Putamen (tissue), 1 donor: ENCODE measurements at places on chromosomes 7 and 10.

- no peak for DNase-seq
These were observed 256.1 kb downstream of the INHBA start for GRCh38 chr7:41446606-41447449.

- DNase-seq: no peak
These were observed 160.8 kb downstream of the PFKFB3 start for GRCh38 chr10:6363511-6363910.

DNA sequence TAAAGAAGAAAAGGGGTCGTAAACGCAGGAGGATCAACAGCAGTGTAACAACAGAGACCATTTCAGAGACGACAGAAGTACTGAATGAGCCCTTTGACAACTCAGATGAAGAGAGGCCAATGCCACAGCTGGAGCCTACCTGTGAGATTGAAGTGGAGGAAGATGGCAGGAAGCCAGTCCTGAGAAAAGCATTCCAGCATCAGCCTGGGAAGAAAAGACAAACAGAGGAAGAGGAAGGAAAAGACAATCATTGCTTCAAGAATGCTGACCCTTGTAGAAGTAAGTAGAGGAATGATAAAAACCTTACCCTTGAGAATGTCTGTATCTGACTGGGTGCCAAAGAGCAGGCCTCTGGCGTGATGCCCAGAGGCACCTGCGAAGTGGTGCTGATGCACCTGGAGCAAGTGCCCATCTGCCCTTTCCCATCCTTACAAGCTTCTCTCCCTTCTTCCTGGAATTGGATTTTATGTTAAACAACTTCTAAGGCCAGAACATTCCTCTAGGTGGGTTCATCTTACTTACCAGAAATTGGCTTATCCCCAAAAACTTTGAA is 86.4 kb upstream of the SAMD8 start:
- DNase-seq: no peak

- DNase-seq: no peak
These were observed 238.4 kb downstream of the DIP2C start for GRCh38 chr10:451021-451471.

- no peak for DNase-seq
These were observed 38.5 kb downstream of the PTF1A start for GRCh38 chr10:23230582-23230981.

GRCh38 chr10:93566435-93567276 is at the start of gene FFAR4:
FFAR4 (plus strand) TSS chr10:93566665; CDS start chr10:93566721, 56 bp downstream.
- DNase-seq: no peak

- DNase-seq: no peak
These were observed 44.5 kb downstream of the STARD3NL start for GRCh38 chr7:38222481-38223096.

GRCh38 chr7:98323597-98324322 is 42.3 kb downstream of the BRI3 start:
- DNase-seq: no peak

- no peak for DNase-seq
These were observed 21.6 kb upstream of the GIMAP2 start for GRCh38 chr7:150663802-150664494.

DNA sequence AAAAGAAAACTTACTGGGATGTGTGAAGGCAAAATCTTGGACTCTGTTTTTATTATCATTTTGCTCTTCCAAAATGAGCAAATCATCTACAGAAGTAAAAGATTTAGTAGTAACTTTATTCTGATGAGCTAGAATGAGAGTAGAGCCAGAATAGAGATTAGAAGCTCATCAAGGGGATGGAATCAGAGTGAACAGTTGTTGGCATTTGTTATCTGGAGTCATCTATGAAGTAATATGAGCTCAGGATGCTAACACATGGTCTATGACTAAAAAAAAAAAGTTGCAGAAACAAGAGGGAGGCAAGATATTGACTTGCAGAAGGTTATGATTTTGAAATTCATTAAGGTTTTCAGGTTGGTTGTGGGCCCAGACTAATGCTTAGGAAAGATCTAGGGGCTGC is 409.1 kb upstream of the ETV1 start:
- DNase-seq: no peak
